IPS DF 6.9 (cell line): ENCODE measurements at places on chromosomes 4 and X.
A peak's percentile ranks its signal among the peaks of the same experiment; 100 is the strongest.

- DNase-seq = peak; percentile 52
Observed at GRCh38 chr4:38128478-38129459, 168.6 kb downstream of the PTTG2 start.

- no peak for DNase-seq
Observed at GRCh38 chrX:155086961-155087735, 15.8 kb downstream of the BRCC3 start.

DNA sequence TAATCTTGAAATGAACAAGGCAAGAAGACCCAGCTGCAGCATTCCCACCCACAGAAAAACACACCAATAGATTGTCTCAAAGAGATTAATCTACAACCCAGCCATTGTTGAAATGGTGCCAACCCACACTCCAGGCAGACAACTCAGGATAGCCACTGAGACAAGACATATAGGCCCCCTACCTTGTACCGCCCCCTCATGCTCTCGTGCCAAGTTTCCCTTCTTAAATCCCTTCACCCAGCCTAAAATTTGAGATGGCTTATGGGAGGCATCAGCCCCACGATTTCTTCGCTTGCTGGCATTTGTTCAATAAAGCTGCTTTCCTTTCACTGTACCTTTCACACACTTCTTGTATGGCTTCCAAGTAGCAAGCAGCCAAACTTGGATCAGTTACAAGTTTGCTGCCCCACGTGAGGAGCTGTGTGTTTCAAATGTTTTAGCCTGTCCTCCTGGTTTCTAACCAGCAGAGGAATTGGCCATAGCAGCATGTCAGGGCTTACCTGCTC lies 1754.1 kb downstream of the C4orf33 start:
- no peak for DNase-seq

DNA sequence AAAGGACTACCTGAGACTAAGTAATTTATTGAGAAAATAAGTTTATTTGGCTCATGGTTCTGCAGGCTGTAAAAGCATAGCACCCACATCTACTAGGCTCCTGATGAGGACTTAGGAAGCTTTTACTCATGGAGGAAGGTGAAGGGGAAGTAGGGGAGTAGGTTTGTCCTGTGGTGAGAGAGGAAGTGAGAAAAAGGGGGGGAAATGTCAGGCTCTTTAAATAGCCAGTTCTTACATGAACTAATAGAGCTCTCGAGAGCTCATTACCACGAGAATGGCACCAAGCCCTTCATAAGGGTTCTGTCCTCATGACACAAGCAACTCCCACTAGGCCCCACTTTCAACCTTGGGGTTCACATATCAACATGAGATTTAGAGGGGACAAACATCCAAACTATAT lies 125.5 kb upstream of the NRK start:
- no peak for DNase-seq

- no peak for DNase-seq
Observed at GRCh38 chr4:20376070-20376469, 124.4 kb downstream of the SLIT2 start.

- no peak for DNase-seq
Observed at GRCh38 chr4:122692641-122693520, 39.6 kb upstream of the BBS12 start.

GRCh38 chr4:20249333-20249732 lies 2.4 kb upstream of the SLIT2 start:
- DNase-seq = no peak

GRCh38 chr4:108620933-108621905 lies 843 bp downstream of the RPL34 start:
- DNase-seq = no peak

DNA sequence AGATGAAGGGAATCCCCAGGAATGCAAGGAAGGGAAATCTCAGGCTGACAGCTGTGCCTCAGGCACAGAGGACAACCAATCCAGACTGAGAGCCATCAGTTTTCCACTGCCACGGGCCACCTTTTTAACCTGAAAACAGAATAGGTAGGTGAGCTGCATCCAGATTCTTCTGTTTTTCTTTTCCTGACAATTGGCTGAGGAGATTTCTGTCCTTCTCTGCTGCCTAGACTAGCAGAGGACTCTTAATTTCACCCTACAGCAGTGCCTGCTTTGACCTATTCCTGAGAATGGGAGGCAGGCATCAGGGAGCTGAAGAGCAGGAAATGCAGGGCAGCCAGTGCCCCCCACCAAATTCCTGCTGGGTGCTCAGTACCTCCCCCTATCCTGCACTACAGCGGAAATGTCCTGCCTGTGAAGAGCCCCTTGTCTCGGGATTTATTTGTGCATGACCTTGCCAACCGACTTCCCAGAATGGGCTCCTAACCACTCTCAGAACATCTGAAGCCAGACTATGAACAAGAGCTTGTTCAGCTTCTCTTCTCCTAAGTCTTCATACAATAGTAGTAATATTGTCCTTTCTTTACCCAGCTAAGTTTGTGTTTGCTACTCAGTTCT lies 65.1 kb downstream of the CASK start:
- DNase-seq = peak; percentile 1

DNA sequence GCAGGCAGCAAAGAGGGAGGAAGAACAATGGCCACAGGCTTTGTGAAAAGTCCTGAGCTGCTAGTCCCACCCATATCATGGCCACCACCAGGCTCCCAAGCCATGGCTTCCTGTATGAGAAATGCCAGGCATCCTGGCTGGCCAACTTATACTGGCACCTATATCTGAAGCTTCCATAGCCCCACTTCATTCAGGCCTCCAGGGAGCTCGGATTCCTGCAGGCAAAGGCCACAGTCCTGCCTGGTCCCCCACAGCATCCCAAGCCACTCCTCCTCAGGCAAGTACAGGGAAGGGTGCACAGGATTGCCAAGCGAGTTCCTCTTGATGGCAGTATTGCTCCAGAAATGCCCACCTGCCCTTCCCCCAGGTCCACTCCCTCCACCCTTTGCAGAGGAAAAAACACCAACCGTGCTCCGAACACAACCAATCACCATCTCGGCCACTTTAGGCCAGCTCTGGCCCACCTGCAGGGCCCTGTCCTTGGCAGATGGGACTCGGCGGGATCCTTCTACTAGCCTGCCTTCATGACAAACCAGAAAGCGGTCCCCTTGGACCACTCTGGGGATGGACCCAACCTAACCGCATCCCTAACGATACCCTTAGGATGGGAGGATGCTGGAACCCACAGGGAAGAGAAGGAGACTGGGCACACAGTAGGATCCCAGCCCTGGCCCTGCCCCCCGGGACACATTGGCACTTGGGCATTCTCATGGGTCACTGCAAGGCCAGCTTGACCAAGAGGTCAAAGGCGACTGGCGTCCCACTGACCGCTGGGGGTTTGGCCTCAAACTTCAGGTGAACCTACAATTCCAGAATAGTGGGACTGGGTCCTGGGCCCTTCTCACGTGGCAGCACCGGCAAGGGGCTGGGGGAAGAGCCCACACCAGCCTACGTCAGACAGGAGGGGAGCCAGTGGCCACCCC lies 220.4 kb upstream of the AGTR2 start:
- DNase-seq = no peak

DNA sequence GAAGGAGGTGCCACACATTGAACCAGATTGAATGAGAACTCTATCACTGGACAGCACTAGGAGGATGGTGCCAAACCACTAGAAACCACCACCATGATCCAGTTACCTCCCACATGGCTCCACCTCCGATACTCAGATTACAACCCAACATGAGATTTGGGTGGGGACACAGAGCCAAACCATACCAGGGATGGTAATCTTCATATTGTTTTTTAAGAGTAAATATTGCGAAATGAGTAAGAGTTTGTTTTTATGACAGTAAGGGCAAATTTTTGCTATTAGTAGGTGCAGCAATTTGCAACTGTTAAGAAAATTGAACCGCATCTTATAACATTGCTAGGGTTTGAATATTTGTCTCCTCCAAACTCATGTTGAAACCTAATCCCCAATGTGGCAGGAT lies 891.5 kb downstream of the NLGN4X start:
- no peak for DNase-seq
